Mesothelial cell of epicardium (in vitro differentiated cells): ENCODE measurements at places on chromosomes 4 and X.

DNA sequence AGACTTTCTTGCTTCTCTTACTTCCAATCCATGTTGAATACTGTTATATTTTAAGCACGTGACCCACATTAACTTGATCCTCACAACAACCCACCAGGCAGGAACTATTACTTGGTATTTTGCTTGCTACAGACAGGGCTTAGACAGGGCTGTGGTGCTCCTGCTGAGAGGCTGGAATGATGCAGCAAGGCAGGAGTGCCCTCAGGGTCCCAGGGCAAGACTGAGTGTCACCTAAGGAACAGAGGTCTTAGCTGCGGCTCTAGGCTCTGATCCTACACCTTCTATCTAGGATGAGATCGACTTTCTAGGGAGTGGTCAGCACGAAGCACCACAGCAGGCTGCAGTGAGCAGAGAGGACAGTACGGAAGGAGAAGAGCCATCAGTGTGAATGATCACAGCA lies 20.0 kb downstream of the TAPT1 start:
- no peaks in the 10 kb centered on the region for H3K36me3 ChIP-seq
- H3K27me3 ChIP-seq = no peaks in the 10 kb centered on the region
- no peak for DNase-seq

GRCh38 chr4:99664716-99665115 lies 7.1 kb upstream of the C4orf54 start:
- H3K4me1 ChIP-seq = no peaks in the 10 kb centered on the region
- DNase-seq = no peak
- H3K27me3 ChIP-seq = no peaks in the 10 kb centered on the region
- no peaks in the 10 kb centered on the region for H3K36me3 ChIP-seq

- DNase-seq = no peak
- H3K27me3 ChIP-seq = no peaks in the 10 kb centered on the region
- H3K4me1 ChIP-seq = peaks cover 12% of the 10 kb centered on the region
- H3K27ac ChIP-seq = no peak overlapping the region
- no peak overlapping the region for H3K4me3 ChIP-seq
- H3K36me3 ChIP-seq = no peaks in the 10 kb centered on the region
Observed at GRCh38 chrX:22520128-22520828, 247.6 kb downstream of the CBLL2 start.

DNA sequence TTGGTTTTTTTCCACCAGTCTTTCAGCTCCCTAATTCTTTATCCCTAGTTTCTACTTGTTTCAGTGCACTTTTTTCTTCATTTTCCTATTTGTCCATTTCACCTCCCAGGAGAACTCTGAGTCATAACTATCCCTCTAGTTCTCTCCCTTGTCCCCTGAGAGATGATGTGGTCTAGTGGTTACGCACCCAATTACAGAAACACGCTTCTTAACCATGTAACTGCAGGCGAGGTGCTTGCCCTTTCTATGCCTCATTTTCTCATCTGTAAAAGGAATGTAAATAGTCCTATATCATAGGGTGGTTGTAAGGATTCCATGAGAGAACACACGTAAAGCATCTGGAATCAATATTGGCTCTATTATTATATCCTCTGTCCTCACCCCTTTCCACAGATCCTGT lies 8.8 kb upstream of the GRPR start:
- H3K36me3 ChIP-seq = peaks cover 4% of the 10 kb centered on the region
- no peak for DNase-seq
- no peak overlapping the region for H3K27ac ChIP-seq
- H3K4me1 ChIP-seq = peaks cover 26% of the 10 kb centered on the region
- no peaks in the 10 kb centered on the region for H3K27me3 ChIP-seq
- no peak overlapping the region for H3K4me3 ChIP-seq

DNA sequence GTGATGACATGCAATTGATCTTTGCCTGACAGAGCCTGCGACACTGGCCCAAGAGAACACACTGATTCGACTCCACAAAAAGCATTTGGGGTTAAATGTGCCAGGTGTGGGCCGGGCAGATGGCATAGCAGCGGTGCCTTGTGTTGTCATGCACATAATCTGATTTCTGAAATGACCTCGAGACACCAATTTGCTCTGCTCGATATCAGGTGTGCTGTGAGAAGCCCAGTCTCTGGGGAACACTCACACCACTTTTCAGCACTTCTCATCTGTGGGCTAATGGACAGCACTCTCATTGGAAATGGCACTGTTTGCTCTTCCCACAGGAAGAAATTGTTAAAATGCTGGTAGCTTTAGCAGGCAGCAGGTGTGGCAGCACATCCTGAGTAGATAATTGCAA lies 738.3 kb upstream of the TENM3 start:
- DNase-seq = no peak
- peaks cover 7% of the 10 kb centered on the region for H3K27me3 ChIP-seq
- no peak overlapping the region for H3K4me3 ChIP-seq
- H3K36me3 ChIP-seq = no peaks in the 10 kb centered on the region
- no peak overlapping the region for H3K27ac ChIP-seq

DNA sequence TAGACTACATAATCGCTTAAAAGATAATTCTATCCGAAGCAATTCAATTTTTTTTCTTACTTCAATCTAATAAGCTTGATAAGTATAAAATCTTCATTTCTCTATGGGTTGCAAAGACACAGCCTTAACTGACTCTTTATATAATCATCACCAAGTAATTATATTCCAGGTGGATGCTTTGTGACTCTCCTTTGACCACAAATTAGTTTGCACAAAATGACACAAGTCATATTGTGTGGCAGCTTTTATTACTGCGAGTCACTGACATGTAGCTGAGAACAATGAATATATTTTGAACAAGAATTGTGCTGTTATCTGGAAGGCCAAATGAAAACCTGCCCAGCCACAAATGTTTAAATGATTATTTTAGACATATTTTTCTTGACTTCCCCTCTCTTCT lies 1727.8 kb downstream of the ARAP2 start:
- H3K27ac ChIP-seq = no peak overlapping the region
- H3K27me3 ChIP-seq = no peaks in the 10 kb centered on the region
- H3K4me3 ChIP-seq = no peak overlapping the region
- H3K36me3 ChIP-seq = peaks cover 4% of the 10 kb centered on the region
- H3K4me1 ChIP-seq = peaks cover 16% of the 10 kb centered on the region
